HFF-Myc (cell line): ENCODE measurements at places on chromosomes 6 and 20.

DNA sequence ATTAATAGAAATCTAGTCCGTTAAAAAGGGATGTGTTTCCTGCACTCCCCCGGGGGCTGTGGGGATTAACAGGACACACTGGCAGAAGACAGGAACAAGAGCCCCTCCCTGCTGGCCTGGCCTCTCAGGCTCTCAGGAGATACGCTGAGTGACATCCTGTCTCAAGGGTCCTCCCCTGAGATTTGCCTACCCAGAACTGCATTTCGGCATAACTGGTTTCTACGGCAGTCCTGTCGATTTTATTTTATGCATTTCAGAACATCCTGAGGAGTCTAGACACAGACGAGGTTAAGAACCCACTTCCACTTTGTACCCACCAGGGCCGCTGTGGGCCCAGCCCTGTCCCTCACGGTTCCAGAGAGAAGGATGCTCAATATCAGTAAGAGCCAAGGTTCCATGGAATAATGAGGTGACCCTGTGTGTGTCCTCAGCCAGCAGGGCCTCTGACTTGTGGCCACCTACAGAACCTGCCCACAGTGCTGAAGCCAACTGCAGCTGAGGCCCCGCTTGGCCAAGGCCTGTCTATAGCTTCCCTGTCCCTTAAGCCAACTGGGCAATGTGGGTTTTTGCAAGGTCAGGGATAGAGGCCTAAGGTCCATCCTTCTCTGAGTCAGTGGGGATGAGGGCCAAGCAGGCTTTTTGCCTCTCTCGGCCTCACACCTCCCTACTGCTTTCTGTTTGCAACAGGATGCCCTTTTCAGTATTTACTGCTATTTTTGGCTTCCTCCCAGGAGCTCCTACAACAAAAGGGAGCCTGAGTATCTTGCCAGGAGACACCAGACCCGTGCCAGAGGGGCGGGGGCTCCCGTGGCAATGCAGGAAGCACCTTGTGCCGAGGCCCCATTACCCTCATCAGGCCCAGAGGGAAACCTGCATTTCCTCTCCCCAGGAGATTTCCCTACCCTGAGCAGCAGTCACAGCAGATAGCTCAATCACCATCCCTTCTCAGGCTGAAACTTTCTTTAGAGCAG lies 14.7 kb downstream of the UQCC2 start:
- peak; percentile 27 for DNase-seq

DNA sequence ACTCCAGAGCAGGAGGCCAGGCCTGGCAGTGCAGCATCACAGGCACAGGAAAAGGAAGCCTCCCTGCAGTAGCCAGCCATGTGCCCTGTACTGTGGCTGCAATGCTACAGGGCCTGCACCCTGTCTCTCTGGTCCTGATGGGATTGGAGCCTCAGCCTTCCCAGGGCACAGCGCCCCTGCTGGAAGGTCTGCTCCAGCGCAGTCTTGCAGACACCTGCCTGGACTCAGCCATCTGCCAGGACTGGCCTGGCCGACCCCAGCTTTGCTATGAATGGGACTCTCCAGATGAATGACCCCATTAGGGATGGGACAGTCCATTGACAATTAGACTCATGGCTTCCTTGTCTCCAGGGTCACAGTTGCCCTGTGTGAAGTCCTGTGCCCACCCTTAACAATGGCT lies 251.6 kb downstream of the ERMARD start:
- DNase-seq: no peak

GRCh38 chr20:36493801-36494114 lies 47.6 kb upstream of the MYL9 start:
- peak; percentile 52 for DNase-seq

DNA sequence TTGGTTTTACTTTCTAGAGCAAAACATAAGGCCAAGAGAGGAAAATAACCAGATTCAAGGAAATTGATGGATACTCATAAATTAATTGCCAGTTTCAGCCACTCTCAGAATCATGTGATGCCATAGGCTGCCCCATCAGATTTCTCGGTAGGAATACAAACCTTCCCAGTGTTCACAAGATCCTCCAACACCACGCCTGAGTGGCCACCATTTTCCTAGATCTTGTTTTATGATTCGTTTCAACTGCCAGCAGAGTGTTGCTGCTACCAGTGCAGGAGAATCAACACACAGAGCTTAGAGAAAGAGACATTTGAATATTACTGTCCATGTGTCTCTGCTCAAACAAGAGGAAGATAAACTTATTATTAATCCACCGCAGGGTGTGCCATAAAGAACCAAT lies 434.2 kb upstream of the CDH4 start:
- DNase-seq: no peak

DNA sequence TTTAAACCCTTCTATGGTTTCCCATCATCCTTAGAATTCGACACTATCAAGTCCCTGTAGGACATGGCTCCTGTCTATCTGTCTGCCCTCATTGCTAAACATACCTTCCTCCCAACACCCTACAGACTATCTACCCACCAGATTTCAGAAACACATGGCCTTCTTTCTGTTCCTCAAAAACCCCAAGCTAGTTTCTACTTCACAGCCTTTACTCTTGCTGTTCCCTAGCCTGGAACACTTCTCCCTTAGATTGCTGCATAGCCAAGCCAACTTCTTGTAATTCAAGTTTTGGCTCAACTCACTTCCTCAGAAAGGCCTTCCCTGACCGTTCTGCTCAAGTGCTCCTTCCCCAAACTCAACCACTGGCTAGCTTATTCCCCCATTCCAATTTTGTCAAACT lies 156.2 kb downstream of the BTBD9 start:
- DNase-seq: no peak

DNA sequence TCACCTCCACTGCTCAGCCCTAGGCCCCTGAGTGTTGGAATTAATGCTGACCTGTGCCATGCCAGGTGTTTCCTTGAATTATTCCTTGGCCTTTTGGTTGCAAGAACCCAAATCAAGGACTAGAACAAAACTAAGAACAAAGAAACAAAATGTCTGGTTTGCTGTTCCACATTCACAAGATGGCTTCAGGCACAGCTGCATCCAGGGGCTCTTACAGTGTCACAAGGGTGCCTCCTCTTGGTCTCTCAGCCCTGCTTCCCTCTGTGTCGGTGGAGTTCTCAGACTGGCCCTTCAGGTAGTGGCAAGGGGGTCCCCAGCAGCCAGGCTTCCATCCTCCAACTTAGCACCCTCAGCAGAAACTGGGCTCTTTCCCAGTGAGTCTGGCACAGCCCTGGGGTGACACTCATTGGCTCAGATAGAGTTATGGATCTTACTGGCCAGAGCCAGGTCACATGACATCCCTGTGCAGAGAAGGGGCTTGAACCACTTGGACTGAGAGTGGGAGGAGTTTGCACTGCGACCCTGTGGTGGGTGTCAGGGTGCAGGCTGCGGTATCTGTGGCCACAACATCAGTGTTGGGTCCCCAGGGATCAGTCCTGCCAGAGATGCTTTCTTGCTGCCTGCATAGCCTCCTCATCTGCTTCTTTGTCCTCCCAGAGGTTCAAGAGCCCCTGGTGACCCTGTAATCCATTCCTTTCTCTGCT lies 427.7 kb upstream of the SULF2 start:
- DNase-seq: no peak

- no peak for DNase-seq
Observed at GRCh38 chr20:47496118-47496517, 5.6 kb upstream of the NCOA3 start.
